ENCODE measurements at places on chromosomes 2 and 18. TPM values are rescaled to one million over a fixed set of nuclear protein-coding genes. Genes with fewer than 3 reads are reported as not detected.

The PJVK gene
- total RNA-seq = 0.98 TPM

The ZNF396 gene
- total RNA-seq = 0.29 TPM

The UGT1A10 gene
- not detected for total RNA-seq

The LYPD6 gene
- 1.3 TPM for total RNA-seq

The CPLX4 gene
- total RNA-seq = not detected

The GAL3ST2 gene
- not detected for total RNA-seq

The ALPG gene
- not detected for total RNA-seq

The RAPGEF4 gene
- total RNA-seq = 13.9 TPM

The STEAP3 gene
- total RNA-seq = 20.6 TPM

The BOLL gene
- total RNA-seq = not detected

The TUBA4B gene
- not detected for total RNA-seq

All from vein endothelial cell (primary cell).